HT1080 (cell line): ENCODE measurements at places on chromosomes 11 and 22.

DNA sequence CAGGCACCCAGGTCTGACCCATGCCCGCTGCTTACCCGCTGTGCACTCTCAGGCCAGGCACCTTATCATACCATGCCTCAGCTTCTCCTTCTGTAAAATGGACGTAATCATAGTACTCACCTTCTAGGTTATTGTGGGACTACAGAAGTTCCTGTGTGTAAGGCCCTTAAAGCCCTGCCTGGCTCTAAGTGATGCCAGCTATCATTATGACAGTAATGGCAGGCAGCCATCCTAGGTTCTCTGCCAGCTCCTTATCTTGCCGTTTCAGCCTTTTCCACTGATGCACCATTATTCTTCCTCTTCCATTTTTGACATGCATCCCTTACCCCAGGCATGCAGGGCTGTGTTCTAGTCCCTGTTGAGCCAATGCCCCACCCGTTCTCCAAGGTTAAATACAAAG, 57.9 kb downstream of the DBX1 start:
- no peak for DNase-seq

DNA sequence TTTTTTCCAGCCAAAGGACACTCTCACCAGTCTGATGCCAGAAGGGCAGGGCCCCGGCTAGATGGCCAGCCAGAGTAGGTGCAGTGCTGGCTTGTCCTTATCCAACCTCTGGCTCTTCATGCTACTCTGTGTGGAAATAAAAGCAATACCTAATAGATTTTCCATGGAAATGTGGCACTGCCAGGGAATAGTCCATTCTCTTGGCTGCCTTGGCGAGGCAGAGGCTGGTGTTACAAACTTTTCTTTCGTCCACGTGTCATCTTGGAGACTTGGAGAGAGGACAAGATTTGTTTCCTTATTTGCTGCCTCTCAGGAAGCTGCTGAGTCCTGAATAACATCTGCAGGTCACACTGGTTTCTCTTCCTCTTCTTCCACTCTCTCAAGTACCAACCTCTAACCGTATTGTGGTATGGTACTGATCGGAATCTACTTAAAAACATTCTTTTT, 17.2 kb upstream of the C1QTNF4 start:
- DNase-seq: no peak

- peak; percentile 17 for DNase-seq
Observed at GRCh38 chr11:77411137-77411707, 62.7 kb downstream of the PAK1 start.

GRCh38 chr11:92180664-92181251, 43.9 kb upstream of the FAT3 start:
- peak; percentile 45 for DNase-seq

DNA sequence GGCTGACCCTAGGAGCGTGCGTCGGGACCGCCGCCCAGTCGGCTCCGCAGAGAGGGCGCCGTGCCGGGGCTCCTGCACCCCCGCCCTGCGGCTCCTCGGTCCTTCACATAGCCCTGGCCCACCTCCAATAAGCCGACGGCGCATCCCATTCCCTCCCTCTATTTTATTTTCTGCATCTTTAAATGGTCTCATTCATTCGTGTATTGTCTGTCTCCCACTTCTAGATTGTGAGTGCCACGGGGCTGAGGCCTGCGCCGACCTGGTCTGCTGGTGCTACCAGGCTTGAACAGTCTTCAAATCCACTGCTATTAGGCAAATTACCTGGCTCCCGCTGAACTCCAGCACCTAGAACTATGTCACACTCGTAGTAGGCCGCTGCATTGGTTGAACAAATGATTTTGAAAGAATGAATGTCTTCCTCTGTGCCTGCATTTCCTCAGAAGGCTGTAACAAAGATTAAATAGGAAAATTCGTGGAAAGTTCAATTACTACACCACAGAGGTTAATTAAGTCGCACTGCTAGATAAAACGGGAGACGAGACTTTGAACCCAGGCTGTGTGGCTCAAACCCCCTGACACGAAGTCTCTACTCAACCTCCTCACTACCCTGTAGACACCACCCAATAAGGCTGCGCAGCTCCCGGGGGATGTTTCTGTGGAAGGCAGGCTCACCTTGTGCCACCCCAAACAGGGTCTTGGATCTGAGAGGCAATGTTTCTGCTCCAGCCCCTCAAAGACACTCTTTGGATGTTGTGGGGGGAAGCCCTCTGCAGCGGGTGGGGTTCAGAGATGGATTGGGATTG, 1.2 kb upstream of the PPP1R14B start:
- DNase-seq: no peak

- DNase-seq: no peak
Observed at GRCh38 chr11:128198216-128198772, 389.1 kb downstream of the ETS1 start.

- DNase-seq: no peak
Observed at GRCh38 chr22:48700566-48701295, 1126.9 kb downstream of the BRD1 start.

GRCh38 chr11:46597609-46598219, 3.9 kb upstream of the AMBRA1 start:
- peak; percentile 77 for DNase-seq

GRCh38 chr11:44033856-44034255, 13.9 kb upstream of the ACCSL start:
- DNase-seq: no peak

DNA sequence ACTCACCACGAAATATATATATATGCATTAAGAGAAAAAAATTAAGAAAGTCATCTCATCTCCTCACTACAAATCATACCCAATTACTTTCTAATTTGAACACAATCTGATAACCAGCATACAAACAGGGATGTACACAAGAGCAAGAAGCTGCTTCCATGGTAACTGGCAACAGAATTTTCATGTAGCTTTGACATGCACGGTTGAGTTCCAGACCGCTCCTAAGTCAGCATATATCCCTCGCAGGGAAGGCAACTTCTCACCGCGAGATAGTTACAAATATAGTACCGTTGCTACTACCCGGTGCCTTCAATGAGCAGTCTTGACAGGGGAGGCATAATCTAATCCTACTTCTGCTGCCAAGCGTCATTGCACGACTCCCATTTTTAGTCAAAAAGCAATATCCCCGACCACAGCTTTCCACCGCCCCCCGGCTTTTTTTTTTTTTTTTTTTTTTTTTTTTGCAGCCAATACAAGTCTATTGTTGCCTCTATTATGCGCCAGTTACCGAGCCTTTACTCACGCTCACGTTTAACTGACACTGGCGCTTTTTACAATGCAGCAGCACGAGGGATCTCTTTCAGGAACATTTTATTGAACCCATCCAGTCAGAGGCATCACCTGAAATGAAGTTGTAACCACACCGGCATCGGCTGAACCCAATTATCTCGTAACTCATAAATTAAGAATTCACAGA, 2.2 kb downstream of the CADM1 start:
- no peak for DNase-seq

DNA sequence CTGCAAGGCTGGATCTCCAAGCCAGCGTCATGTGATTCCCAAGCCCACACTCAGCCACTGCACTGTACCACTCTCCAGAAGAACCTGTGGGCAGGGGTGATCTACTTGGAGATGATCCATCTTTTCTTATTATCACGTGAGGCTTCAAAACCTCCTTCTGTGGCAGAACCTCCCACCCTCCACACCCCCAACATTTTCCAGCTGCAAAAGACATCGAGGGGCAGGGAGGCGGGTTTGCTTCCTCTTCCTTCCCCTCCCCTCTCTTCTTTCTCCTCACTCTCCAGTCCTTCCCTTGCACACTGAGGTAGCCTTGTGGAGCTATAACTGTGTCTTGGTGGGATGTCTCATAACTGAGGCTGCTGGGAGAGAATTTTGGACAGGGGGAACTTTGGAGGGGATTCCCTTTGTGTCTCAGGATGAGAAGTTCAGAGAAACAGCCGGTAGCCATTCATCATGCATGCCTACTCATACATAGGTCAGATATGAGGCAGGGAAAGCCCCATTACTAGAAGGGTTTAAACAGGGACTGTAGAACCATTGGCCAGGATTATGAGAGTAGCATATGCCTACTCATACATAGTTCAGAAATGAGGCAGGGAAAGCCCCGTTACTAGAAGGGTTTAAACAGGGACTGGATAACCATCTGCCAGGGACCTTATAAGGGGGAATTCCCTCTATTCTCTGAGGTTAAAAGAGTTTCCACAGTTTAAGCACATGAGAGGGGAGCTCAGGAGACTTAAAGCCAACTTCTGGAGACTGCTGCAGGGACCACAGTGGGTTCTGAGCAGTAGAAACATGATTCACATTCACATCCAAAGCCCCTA, 420.7 kb upstream of the CADM1 start:
- no peak for DNase-seq

DNA sequence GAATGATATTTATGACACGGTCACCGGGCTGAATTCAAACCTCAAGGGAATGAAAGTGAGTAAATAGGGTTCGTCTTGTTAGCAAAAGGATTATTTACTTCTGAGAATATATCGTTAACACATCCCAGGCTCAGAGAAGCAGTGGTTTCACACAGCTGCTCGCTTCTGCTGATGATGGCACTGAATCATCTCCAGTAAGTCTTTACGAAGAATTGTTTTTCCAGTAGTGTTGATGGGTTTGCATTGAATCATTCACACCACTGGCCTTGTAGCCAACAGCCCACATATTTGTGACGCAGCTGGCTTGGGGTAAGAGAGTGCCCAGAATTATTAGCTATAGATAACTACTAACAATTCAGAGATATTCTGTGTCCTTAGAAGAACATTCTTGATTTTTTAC, 236.3 kb downstream of the CADM1 start:
- DNase-seq: no peak

DNA sequence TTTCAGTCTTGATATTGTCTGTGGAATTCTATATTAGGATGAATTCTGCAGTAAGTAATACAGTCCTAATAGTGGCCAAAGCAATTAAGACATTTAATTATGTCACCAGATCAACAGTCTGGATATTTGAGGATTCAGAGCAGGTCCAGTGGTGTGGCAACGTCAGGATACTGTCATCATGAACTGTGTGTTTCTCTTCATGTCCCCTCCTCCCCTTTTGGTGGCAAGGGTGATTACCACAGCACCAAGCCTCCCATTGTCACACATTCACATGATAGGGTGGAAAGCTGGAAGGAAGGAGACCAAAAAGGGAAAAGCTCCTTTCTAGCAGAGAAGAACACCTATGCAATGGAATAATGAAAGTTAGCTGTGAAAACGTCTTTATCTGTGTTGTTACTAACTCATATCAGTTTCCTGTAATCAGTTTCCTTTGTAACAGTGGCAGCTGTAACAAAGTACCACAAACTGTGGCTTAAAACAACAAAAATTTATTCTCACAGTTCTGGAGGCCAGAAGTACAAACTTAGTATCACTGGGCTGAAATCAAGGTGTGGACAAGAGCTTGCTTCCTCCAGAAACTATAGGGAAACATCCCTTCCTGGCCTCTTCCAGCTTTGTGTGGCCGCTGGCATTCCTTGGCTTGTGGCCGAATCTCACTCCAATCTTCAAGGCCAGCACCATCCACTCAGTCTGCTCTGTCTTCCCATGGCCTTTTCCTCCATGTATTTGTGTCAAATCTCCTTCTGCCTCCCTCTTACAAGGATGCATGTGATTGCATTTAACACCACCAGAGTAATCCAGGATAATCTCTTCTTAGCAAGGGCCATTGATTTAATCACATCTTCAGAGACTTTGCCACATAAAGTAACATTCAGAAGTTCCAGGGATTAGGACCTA, 6.5 kb upstream of the RBM14 start:
- no peak for DNase-seq

DNA sequence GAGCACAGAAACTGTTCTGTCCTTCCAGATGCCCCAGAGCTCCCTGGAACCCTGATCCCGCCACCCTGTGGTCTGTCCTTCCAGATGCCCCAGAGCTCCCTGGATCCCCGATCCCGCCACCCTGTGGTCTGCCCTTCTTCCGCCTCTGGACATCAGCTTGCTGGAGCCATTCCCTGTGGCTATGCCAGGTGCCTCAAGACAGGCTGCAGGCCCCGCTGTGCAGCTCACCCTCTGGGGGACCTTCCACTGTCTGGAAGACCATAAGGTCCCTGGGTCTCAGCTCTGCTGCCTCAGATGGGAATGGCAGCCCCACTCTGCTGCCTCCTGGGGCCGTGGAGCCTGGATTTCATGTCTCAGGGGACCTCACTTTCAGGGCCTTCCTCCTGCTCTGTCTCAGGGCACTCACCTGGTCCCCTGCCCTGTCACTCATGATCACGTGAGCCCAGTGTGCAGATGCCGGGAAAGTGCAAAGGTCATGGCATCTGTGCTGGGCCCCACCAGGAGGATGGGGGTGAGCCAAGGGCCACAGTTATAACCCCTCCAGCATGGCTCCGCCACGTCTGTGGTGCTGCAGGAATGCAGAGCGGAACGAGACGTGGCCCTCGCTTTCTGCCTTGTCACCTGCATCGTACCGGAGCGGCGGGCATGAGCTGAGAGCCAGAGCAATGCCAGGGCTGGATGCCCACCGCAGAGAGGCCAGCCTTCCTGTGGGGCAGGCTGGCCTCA, 1520.7 kb downstream of the BRD1 start:
- DNase-seq: no peak

GRCh38 chr11:112963368-112963955, 2.2 kb downstream of the NCAM1 start:
- DNase-seq: peak; percentile 35

DNA sequence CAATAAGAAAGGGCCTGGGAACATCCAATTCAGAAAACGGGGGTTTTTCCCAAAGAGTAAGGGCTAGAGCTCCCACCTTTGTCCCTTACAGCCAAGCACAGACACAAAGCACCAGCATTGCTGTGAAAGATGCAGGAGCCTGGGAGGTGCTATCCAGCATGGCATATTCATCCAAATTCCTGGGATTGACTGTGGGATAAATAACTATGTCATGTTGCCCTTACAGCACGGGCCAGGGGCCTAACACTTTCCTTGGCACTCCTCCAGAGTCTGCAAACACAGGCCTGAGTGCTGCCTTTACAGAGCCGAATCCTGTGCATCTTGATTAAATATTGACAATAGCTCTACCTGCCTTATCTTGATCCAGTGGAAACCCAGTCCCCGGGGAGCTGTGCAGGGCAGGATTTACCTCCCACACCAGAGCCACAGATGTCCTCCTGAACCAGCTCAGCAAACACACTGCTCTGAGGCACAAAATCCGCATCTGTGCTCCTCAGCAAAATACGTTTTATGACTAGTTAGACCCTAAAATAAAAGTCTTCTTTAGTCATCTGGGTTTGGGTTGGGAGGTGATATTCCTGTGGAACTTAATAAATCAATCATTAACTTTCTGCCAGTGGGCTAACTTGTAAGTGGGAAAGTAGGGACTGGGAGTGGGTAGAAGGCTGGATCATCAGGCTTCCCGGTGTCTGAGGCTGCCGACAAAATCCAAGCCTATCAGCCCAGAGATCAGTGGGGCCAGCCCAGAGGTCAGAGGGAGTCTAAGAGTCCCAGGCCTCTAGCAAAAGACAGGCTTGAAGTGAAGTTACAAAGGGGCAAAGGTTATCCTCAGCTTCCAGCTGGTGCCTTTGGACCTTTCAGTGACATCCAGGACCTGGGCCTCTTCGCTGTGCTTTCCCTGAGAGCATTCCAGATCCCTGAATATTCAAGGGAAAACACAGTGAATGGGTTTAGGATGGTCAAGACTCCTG, 36.5 kb downstream of the POU2AF3 start:
- DNase-seq: no peak

GRCh38 chr22:45781459-45781858, 109.8 kb downstream of the ATXN10 start:
- DNase-seq: no peak

GRCh38 chr11:131987703-131988102, 617.3 kb downstream of the NTM start:
- no peak for DNase-seq
